ENCODE measurements at places on chromosomes 12 and 14.

- no peak for DNase-seq
Measured at GRCh38 chr14:36365766-36366165, 45.3 kb upstream of the MBIP start.

DNA sequence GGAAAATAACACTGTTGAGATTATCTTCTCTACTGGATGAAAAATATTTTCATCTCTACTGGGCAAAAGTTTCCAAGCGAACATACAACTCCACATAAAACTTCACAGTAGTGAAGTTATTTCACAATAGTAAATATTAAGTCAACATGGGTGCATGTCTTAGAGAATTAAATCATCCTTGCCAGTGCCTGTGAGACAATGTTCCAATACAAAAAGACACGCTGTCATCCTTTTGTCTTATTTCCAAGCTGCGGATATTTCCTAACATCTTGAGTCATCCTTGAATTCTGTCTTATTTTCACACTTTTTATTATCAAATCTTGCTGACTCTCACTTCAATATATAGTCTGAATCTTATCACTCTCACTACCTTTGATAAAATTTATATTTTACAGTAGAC is 142.9 kb upstream of the KITLG start:
- peak; percentile 31 for DNase-seq

DNA sequence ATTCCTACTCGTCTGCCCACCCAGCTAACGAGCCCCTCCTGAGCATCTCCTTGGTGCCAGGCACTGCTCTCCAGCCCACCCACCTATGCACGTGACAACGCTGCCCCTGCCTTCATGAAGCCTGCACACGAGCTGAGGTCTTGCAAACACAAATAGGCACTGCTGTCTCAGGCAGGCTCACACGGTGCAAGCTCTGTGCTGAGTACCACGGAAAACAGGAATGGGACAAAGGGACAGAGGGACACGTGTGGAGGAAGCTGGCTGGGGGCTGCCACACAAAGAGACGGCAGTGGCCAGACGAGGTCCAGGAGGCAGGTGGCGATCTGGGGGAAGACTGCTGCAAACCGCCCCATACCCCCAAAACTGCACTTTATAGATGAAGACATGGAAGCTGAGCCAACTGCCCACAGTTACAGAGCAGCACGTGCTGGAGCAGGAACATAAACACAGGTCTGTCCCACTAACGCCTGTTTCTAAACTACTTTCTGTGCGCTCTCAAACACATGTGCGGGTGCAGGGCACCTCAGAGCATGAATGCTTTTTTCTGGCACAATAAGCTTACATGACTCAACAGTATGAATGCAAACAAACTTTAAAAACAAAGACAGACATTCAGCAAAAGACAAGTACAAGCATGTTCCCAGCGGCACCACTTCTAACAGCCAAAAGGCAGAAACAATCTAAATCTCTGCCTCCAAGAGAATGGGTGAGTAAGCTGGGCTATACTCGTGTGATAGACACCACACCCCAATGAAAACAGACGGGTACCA is 64.5 kb downstream of the AMN start:
- DNase-seq: peak; percentile 84

DNA sequence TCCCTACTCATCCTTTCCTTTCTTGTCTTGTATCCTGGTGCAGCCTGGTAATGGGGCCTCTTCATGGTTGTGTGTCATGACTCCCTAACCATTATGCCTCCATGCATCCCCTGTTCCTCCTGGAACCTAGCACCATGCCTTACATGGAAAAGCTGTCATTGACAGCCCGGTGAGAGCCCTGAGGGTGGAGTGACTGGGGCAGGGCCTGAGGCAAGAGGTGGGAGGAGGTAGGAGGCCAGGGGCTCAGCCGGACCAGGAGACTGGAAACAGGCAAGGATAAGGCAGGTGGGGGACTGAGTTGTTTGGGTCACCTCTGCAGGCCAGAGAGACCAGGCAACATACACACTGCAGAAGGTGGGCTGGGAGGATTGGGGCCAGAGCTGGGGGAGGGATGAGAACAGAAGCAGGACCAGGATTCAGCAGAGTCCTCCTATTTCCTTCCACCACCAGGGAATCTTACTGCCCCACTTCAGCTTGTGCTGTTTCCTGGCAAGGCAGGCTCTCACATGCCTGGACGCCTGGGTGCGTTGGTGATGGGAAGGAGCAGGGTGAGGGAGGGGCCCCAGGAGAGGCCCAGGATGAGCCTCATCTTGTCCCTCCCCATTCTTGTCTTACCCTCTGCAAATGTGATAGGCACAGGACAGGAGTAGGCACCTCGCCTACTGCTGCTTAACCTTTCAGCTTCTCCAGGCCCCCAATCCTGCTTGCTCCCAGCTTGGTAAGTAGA is at the start of gene LTB4R2:
TSS of gene LTB4R2 (plus strand) at position 603 of the 727 bp plus-strand sequence. CDS start 525 bp downstream, outside the sequence.
- DNase-seq: no peak
